Naive thymus-derived CD4-positive, alpha-beta T cell (primary cell): ENCODE measurements at places on chromosomes 3 and 15. TPM values are rescaled to one million over a fixed set of nuclear protein-coding genes. Genes with fewer than 3 reads are reported as not detected.

GP9 gene
- not detected for polyA plus RNA-seq

CD86 gene
- polyA plus RNA-seq = 0.24 TPM

LRRIQ4 gene
- not detected for polyA plus RNA-seq

SLC28A2 gene
- polyA plus RNA-seq = not detected

ZNF660 gene
- not detected for polyA plus RNA-seq
